ENCODE measurements at places on chromosomes 7 and 10.

DNA sequence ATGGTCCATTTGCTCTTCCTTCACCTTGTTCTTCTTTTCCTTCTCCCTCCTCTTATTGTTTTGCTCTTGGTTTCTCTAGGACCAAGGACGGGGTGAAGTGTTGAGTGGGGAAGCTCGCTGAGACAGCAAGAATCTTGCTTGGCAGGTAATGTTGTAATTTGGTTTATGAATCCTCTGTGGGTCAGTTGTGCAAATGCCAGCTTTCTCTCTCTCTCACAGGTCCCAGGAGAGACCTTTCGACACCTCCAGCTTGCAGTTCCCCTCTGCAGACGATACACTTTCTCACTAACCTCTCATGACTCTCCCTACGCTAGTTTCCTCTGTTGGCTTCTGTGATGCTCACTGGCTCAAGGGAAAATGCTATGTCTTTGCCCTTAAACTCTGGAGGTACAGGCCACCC, 77.0 kb downstream of the FRMD4A start:
- DNase-seq: no peak

GRCh38 chr7:2819954-2820397, 24.1 kb downstream of the GNA12 start:
- DNase-seq: no peak

DNA sequence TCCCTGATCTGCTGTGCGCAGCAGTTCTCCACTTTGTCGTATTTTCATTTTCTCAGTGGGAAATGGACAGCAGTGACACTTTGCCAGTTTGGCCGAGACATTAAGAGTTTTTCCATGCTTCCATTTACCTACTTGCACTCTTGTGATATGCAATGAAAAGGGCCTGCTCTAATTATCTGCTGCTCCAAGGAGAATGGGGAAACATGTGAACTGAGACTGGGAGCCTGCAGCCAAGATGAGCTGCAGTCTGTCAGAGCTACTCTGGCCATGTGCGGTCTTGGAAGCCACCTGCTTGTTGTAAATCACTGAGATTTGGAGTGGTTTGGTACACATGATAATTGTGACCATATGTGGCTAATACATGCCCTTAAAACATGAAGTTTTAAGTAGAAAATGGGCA, 586.6 kb upstream of the POT1 start:
- no peak for DNase-seq

DNA sequence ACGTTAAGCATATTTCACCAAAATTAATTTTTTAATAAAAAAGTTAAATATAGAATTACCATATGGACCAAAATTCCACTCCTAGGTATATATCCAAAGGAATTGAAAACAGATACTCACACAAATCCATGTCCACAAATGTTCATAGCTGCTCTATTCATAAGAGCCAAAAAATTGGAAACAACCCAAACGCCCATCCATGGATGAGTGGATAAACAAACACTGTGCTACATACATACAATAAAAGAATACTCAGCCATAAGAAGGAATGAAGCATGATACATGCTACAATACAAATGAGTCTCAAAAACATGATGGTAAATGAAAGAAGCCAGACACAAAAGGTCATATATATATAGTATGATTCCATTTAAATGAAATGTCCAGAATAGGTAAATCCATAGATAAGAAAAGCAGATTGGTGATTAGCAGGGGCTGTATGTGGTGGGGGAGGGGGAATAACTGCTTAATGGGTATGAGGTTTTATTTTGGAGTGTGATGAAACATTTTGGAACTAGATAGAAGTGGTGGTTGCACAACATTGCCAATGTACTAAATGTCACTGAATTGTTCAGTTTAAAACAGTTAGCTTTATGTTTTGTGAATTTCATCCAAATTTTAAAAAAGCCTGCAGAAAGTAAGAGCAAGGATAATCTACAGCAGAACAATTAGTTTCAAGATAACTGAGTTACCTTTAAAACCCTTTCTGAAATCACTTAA, 101.2 kb upstream of the EFCAB10 start:
- DNase-seq: no peak

Data from hematopoietic multipotent progenitor cell treated with erythropoietin and hydrocortisone succinate and interleukin-3 and kit ligand, for 17 days (in vitro differentiated cells).